ENCODE measurements at places on chromosomes 4 and X.

- no peak for DNase-seq
Measured at GRCh38 chrX:3326681-3327080, 19.8 kb downstream of the MXRA5 start.

- no peak for DNase-seq
Measured at GRCh38 chr4:188876881-188877280, 737.6 kb downstream of the TRIML1 start.

- no peak for DNase-seq
Measured at GRCh38 chr4:96509039-96509741, 669.3 kb downstream of the PDHA2 start.

DNA sequence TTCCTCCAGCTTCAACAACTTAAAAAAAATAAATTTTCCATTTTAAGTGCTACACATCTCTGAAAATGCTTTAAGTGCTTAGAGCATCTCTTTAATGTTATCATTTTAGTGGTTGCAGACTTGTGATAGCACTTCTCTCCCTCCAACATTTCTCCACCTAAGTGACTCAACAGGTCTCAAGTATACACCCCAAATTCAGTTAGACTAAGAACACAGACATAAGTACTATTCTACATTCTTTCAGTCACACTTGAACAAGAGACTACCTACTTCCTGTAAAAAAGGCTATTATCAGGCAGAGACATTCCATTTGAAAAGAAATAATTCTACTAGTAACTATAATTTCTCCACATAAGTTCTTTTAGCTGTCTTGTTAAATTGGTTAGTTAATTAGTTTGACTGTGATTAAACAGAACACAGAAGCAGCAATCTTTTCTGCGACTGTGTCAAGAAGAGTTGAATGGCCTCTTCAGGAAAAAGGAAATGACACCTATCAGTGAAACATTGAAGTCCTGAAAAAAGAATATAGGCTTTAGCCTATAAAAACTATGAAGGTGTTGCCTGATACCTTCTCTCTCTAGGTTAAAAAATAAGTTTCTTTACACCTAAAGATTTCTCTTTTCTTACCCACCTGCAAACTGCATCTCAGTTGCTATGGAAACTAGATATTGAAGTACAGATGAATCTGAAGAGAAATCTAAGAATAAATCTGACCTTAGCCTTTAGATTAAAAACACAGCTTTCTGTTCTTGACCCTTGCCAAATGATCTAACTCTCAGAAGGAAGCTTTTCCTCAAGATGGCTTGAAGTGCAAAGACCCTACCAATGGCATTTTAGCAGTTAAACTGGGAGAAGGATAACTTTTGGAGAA lies 18.0 kb downstream of the NAF1 start:
- DNase-seq: no peak

DNA sequence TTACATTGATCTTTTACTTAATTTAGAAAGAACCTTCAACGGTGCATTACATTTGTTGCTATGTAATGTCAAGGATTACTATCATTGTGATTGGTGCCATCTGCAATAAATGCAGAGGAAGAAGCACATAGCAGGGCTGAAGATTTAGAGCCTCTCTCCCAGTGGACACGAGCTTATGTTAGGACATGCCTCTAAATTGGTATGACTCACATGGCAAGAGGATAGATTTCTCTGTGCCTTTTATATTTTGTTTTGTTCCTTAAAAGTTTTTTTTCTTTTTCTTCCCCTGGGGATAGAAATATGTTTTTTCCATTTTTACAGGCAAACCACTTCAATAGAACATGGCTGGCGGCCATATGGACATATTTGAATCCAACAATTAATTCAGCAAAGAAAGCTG lies 205.0 kb upstream of the HAND2 start:
- DNase-seq: no peak

DNA sequence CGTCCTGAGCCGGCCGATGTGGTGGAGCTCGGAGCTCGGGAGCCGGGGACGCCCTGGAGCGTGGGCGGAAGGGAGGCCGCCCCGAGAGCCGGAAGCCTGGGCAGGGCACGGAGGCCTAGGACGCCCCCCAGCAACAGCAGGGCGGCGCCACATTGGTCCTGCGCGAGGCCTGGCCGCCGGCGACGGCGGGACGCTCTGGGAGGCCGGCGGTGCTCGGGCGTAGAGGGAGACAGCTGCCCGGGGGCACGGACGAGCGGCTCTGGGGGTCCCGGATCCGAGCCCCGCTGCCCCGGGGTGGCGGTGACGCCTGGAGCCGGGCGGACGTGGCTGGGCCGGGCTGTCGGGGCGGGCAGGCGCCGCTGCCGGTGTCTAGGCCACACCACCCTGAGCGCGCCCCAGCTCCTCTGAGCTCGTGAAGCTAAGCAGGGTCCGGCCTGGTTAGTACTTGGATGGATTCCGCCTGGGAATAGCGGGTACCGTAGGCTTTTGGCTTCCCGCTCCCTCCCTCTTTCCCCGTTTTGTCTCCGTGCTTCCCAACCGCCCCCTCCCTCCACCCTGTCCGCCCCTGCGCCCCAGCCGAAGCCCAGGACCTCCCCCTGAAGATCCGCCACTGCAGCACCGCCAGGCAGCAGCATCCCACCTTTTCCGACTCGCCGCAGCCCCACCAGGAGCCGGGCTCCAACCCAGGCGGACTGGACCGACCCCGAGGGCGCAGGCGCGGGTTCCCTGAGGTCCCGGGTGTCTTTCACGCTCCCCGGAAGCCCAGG lies 12.1 kb downstream of the FRG2 start:
- DNase-seq: no peak

- DNase-seq: no peak
Measured at GRCh38 chr4:6068986-6069385, 50.8 kb upstream of the C4orf50 start.

- DNase-seq: peak; percentile 57
Measured at GRCh38 chrX:49039598-49040375, 3.4 kb downstream of the TFE3 start.

GRCh38 chr4:8349664-8350236 lies 80.2 kb downstream of the HTRA3 start:
- DNase-seq: no peak

GRCh38 chr4:24210332-24210902 lies 320.6 kb upstream of the PPARGC1A start:
- no peak for DNase-seq

DNA sequence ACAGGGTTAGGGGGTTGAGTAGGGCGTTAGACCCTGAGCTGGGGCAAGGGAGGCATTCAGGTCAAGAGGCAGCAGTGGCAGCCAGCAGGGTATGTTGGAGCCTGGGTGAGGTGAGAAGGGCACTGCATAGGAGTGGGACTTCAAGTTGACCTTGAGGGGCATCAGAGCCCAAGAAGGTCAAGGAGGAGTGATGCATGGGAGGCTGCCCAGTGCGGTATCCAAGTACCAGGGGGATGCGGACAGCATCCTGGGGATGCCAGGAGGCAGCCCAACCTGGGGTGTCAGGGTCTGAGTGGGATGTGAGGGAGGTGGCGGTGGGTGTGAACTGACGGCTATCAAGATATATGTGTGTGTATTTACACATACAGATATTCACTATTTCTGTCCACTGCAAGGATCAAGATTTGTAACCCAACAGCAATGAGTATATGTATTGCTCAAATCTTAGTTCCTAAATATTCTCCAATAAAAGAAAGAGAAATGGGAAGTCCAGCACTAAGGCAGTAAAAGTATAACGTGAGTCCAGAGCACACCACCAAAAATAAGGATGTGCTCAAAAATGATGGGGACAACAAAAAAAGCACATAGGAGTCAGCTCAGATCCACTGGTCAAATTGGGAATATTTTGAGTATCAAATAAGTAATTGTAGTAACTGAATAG lies 9.8 kb upstream of the DCLK2 start:
- no peak for DNase-seq

- DNase-seq: no peak
Measured at GRCh38 chr4:73770917-73771316, 30.5 kb downstream of the CXCL8 start.

DNA sequence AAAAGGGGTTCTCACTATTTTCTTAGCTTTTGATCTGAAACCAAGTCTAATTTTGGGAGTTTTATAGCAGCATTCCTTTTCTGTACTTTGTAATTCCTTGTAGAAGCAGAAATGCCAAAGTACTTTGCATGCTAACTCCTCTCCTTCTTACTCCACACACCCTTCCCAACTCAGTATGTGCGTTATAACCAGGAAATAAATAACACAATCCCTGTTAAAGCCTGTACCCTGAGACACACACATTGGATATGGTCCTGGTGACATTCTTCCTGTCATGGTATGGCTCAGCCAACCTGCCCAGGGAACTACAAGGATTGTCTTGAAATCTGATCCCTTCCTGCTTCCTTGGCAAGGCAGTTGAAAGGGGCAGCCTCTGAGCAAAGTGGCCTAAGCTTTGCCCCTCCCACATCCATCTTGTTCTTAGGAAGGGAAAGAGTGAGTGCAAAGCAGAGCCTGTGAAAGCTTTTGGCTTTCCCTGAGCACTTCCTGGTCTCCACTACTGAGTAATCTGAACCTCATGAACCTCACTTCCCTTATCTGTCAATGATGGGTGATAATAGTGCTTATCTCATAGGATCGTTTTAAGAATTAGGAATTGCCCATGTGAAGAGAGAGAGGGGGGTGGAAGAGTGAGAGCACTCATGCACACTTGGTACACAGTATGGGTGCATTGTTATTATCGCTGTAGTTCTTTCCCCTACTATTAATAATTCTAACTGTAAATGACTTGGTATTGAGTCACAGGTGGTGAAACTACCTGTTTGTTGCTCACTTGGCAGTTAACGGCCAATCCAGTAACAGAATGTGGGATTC lies 109.3 kb downstream of the AFF2 start:
- peak; percentile 24 for DNase-seq

DNA sequence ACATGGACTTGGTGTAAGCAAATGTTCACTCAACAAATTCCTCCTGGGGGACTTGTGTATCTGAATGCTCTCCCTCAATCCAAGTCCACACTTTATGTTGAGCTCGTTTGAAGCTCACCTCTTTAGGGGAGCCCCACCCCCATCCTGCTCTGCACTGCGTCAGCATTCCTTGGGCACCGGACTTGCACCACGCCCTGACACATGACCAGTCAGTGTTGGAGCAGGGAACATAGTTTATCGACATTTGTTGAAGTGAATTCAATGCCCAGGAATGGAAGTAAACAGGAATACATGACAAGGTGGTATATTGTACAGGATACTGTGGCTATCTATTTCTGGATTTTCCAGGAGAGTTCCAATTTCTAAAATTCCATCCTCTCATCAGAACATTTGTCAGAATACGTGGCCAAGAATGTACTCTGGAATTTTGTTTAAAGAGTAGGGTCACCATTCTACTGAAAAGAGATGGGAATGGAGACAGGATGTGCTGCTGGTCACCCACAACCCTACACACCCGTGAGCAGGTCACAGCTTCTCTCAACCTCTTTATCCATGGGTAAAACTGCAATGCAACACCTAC lies 60.0 kb upstream of the LNX1 start:
- DNase-seq: no peak

GRCh38 chr4:139556724-139557555 lies 921 bp upstream of the SETD7 start:
- peak; percentile 74 for DNase-seq

DNA sequence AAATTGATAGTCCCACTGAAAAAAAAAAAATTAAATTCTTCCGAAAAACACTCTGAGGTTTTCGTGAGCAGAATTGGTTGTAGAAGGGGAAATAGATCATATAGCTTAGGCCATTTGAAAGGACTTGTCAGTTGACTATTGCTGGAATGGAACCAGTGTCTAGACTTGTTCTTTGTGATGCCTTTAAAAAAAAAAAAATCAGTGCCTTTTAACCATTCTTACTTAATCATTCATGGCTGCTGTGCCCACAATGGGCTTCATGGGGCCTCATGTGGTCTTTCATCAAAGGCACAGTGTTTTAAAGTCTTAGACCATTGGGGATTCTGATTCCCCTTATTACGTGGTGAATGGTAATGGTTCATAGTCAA lies 139.3 kb downstream of the AFF1 start:
- no peak for DNase-seq

GRCh38 chr4:171565130-171565788 lies 247.9 kb upstream of the GALNTL6 start:
- no peak for DNase-seq

- DNase-seq: no peak
Measured at GRCh38 chrX:147736045-147736444, 175.7 kb upstream of the FMR1 start.

Data from activated T-cell treated with anti-CD3 and anti-CD28 coated beads, Interleukin-2, amount 50 U/mL, for 48 hours (primary cell).